ENCODE measurements at places on chromosomes 3 and 15.

DNA sequence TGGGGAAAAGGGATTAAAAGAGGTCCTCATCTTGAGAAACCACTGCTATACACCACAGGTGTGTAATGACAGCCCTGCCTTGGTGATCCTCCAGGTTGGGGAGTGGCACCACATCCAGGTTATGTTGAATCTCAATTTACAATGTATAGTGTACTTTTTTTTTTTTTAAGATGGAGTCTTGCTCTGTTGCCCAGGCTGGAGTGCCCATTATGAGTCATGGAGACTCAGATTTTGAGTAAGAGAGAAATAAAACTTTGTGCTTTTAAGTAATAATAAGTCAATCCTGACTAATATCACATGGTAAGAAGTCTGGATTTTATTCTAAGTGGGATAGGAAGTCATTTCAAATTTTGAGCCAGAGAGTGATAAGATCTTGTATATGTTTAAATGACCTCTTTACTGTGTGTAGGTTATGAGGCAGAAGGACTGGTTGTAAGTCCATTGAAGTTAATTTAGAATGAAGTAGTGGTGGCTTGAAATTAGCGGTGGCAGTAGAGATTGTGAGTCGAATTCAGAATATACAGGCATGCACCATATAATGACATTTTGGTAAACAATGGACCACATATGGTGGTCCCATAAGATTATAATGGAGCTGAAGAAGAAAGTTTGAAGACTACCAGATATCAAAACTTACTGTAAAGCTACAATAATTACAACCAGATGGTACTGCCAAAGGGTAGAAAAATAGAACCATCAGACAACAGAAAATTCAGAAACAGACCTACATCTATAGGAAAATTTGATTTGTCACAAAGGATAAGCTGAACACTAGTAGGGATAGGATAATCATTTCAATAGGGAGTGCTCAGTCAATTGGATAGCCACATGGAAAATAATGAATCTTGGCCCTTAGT is 20.7 kb downstream of the POPDC2 start:
- no peak for DNase-seq

DNA sequence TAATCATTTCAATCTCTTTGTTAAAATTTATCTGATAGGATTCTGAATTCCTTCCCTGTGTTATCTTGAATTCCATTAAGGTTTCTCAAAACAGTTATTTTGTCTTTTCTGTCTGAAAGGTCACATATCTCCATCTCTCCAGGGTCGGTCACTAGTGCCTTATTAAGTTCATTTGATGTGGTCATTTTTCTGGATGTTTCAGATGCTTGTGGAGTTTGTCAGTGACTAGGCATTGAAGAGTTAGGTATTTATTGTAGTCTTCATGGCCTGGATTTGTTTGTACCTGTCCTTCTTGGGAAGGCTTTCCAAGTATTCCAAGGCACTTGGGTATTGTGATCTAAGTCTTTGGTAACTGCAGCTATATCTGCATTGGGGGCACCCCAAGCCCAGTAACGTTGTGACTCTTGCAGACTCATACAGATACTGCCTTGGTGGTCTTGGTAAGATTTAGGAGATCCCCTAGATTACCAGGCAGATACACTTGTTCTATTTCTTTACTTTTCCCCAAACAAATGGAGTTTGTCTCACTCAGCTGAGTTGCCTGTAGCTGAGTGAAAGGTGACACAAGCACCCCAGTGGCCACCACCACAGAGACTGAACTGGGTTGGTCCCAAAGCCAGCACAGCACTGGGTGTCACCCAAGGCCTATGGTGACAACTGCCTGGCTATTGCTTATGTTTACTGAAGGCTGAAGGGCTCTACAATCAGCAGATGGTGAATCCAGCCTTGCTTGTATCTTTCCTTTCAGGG is 18.9 kb upstream of the SLC27A2 start:
- DNase-seq: no peak

DNA sequence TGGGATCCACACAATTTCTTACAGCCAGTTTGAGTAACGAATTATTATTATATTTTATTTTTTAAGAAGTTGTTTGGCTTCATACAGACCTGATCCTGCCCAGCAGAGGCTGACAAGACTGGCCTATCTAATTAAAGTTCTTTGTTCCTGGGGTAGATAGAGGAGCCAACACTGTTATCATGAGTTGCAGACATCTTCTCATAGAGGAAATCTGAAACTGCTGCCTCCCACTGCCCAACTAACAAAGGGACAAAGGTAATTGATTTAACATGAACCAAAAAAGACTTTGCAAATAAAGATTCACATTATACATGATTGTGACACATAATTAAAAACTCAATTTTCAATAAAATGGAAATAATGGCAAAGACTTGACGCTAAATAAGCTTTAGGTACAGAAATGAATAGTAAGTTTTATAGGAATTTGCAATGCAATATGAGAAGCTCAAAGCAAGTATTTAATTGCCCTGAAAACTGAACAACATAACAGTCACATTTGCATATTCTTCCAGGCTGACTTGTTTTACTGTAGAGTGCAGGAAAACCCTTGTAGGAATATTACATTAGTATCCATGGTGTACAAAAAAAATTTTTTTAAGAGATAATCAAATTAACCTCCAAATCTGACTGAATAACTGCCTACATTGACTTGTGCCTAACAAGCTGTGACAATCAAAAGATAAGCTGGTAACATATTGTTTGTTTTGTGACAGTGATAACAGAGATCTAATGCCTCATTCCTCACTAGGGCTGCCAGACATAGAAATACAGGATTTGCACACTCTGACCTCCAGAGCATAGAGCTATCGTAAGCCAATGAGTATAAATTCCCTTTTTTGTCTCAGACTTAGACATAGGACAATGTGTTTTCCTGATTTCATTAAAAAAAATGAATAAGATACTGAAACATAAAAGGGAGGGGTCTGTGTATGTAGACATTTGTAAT is 273.2 kb downstream of the MFSD1 start:
- DNase-seq: no peak

DNA sequence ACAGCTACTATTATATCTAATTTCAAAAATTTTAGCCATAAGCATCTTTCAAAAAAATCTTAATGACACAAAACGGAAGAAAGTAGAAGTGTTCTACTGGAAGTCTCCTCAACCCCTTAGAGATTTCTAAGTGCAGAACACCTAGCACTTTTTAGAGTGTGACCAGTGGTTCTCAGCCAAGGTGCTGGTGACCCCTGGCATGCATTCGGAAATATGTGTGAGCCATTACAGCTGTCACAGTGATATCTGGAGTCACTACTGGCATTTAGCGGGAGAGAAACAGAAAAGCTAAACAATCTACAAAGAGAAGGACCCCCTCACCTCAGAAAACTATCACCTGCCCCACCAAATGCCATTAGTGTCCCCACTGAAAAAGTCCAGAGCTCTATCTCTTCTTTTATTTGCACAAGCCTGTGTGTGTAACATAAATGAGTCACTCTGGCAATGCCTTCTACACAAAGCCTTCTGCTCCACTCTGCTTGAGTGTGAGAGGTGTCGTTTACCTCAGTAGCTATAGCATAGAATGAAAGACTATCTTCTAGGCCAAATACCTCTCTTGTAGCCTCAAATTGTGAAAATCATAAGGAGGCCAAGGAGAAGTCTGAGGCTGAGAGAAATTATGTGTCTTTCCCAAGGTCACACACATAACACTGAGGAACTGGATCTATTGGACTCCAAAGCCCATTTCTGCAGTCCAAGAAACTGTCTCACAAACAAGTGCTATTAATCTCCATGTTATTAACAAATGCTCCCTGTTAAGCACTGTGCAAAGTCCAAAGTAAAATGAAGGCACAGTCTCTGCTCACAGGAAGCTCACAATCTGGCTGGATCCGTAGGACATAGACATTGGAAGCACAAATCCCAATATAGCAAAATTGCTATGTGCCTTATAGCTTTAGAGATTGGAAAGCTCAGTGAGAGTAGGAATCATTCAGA is 28.5 kb upstream of the KCNMB2 start:
- no peak for DNase-seq

GRCh38 chr3:159416856-159417255 is 571.8 kb upstream of the IL12A start:
- DNase-seq: peak; percentile 28

GRCh38 chr3:187197335-187197649 is at the start of gene RTP1:
Gene RTP1, plus strand, starts transcription at chr3:187197486. Its CDS starts 30 bp downstream, at chr3:187197516.
- no peak for DNase-seq

DNA sequence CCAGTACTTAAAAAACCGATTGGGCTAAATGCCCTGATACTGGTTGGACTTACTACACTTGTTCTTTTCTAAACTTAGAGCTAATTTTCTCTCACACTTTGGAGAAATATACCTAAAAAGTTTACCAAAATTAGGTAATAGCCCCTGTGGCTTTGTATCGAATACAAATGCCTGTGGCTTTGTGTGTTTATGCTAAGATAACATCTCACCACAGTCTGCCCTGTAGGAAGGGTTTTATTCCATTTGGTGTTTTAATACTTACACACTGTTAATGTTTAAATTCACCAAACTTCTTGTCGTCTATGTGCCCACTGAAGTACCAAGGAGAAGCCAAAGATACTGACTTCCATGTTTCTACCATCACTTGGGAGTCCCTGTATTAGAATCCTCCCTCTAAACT is 66.4 kb downstream of the BCHE start:
- DNase-seq: no peak

DNA sequence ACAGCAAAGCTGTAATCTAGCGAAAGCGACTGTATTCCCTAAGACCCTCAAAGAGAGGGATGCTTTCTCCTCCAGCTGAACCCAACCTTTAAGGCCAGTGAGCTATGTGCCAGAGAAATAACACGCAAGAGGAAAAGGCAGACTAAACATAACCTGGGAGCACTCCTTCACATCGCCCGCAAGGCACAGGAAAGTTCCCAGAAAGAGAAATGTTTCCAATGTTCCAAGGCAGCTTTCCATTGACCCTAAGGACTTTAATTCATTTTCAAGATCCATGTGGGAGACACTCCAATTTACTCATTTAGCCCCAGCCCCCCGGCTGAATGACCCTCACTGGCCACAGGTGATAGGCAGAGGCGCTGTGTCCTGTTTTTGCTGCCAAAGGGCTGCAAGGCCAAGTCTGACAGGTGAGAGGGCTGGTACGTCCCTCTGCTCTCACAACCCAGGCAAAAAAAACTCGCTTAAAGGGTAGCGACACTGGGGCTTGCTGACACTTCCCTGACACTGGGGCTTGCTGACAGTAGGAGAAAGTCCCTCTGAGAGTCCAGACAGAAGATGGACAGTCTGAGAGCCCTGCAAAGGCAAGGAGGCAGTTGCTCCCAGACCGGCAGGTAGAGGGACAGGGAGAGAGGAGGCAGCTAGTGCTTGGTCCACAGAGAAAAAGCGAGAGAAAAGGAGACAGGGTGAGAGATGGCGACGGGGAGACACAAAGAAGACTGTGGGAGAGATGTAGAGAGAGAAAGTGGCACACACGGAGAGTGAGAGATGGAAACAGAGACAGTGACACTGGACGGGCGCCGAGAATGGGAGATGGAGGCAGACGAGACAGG is 702 bp downstream of the ARHGEF3 start:
- no peak for DNase-seq
